ENCODE measurements at places on chromosomes 7 and 10.
A peak's percentile ranks its signal among the peaks of the same experiment; 100 is the strongest.

DNA sequence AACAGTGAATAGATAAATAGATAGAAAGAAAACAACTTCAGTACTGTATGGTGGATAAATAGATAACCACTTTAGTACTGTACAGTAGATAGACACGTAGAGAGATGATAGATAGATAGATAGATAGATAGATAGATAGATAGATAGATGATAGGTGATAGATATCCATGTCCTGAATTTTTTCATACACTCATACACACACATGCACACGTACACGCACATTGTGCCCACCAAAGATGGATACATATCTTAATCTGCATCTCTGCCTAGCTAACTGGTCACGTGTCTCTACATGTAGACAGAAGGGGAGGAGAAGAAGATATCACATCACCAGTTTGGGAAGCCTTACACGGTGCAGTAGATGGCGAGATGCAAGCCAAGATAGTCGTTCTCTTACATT is 99.2 kb downstream of the ARID5B start:
- no peak for DNase-seq

DNA sequence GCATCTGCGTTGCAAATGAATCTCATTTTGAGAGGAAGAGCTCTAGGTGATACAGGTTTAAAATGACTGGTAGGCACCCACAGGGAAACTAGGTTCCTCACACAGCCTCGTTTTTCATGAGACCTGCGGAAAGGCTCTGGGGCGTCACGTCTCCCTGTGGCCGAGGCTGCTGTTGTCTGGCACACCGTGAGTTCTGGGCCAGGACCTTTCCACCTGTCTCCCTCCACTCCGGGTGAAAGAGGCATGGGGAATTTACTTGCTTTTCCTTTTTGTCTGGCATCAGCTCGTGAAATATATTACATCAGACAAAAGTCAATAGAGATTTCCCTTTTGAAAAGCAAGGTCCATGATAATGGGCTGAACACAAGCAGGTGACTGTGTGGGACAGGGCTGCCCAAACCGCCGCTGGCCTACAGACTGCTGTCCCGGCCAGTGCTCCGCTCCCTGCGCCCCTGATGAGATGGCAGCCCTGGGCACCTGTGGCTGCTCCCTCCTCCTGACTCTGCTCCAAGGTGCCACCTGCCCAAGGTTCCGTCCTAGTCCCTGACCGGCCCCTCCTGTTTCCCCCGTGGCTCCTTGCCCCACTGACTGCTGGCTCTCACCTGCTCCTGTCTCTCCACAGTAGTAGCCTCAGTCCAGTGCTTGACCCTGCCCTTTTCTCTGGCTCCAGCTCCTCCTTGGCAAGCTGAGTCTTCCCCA is 109.6 kb downstream of the NKX6-2 start:
- DNase-seq = no peak

- no peak for DNase-seq
These were observed 185.4 kb downstream of the JCAD start for GRCh38 chr10:29873941-29874484.

DNA sequence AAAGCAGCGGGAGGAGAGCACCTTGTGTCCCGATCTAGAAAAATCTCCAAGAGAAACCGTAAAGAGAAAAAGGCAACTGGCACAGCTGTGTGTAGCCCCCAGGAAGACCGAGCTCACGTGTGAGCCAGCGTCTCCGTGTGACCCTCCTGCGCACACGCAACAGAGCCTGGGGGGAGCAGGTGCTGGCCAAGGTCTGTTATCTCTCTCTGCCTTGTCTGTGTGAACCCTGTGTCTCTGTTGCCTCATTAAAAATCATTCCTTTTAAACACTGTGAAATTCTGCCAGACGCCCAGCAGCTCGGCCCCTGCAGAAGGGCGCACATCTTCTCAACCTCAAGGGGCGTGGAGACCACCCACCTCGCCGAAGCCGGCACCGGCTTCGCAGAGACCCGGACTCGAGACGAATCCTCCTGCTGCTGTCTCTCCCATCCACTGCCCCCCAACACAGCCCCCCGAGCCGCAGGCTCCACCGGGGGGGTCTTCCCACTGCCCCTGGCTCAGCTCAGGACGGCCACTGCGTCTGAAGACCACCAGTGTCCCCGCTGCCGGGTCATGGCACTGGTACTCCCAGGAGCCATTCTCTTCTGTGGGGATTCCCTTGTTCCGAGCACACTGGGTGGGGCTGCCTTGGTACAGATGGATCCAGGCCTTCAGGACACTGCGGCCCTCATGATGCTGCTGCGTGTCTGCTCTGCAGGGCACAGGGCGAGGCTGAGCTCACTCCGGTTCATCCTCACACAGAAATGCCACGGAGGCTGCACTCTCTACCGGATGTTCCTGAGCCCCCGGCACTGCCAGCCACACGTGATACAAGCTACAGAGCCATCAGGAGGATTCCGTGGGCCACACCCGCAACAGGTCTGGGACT is 94.3 kb upstream of the DNAAF5 start:
- no peak for DNase-seq

DNA sequence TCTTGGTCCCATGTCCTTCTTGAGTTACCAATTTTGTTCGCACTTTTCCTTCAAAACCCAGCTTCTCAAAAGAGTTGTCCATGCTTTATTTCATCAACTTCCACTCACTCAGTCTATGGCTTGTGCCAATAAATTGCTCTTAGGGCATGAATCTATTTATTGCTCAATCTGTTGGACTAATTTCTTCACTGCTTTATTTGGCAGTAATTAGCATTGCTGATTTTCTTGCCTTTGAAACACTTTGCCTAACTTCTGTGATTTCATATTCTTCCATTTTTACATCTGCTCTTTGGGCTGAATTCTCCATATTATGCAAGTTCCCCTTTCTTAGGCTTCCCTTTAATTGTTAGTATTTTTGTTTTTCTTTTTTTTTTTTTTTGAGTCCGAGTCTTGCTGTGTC is 16.8 kb downstream of the DLD start:
- no peak for DNase-seq

- no peak for DNase-seq
These were observed 169.4 kb upstream of the EEPD1 start for GRCh38 chr7:35983626-35984025.

DNA sequence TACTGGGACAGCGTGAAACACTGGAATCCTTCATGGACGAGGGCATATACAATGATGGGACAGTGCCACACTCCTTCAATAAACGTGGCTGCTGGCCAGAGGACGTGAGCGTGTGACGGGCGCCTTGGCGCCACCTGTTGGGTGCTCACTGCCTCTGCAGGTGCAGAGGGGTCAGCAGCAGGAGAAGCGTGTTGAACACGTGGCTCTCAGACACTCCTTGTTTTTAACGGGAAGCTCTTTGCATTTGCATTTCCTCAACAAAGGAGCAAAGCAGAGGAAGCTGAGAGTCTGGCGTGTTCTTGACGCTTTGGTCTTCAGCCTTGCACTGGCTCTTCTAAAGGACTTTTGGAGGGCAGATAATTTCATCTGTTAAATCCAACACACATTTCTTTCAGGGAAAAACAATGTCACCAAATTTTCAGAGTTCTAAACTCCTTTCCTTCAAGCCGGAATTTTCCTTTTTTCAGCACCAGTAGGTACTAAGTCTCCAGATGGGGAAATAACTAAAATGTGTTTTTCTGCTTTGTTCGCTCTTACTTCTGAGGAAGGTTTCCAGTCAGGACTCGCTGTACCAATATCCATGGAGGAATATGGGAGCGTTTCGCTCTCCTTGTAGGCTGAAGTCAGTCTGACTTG is 2.9 kb upstream of the GET4 start:
- DNase-seq = no peak

GRCh38 chr10:90741926-90742565 is 115.8 kb downstream of the HTR7 start:
- DNase-seq = no peak

DNA sequence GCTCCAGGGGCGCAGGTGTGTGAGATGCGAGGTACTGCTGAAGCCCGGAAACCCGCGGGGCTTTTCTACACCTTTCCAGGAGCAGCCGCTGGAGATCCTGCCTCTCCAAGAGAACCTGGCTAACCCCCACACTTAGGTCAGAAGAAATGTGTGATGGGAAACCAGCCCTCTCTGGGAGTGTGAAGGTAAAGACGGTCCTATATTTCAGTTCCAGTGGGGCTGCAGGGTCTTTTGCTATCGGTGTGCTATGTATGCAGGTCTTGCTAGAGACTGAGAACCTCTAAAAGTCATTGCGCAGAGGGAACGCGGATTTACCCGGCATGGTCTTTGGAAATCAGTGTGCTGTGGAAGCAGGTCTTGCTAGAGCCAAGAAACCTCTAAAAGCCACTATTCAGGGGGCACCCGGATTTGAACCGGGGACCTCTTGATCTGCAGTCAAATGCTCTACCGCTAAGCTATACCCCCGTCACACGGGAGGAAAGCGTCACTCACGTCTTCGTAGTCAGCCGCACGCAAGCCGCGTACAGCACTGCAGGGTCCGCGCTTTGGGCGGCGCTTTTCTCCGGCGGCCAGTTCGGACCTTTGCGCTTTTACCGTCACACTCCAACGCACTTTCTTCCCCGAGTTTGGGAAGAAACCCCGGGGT is 46.0 kb downstream of the ZNF777 start:
- no peak for DNase-seq

DNA sequence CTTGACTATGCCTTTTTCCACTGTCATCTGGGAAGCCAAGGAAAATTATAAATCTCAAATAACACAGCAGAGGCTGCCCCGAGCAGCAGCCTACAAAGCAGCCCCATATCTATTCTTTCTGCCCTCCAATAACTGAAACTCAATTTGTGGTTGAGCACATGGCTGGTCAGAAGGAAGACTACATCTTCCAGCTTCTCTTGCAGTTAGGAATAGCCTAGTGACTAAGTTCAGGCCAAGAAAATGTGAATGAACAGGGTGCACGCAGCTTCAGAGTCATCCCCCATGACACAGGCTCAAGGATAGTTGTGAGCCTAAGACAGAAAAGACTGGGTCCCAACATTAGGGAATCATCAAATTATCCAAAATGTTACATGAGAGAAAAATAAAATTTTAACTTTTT is 42.3 kb downstream of the CHCHD3 start:
- DNase-seq = no peak

DNA sequence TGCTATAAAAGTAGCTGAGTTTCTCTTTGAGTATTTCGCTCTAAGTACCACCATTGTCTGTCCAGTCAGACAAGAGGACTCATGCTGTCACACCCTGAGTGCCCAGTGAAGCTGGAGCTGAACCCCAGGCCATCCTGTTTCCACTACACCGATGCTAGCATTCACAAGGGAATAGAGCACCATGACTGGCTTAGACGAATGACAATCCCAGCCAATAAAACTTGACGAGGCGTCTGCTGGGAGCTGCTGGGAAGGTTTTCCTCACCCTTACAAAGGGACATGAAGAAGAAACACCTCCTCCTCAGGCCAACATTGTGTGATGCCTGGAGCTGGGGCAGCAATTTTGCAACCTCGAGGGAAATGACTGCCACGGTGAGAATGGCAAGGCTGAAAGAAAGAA is 17.5 kb upstream of the SLIT1 start:
- no peak for DNase-seq

DNA sequence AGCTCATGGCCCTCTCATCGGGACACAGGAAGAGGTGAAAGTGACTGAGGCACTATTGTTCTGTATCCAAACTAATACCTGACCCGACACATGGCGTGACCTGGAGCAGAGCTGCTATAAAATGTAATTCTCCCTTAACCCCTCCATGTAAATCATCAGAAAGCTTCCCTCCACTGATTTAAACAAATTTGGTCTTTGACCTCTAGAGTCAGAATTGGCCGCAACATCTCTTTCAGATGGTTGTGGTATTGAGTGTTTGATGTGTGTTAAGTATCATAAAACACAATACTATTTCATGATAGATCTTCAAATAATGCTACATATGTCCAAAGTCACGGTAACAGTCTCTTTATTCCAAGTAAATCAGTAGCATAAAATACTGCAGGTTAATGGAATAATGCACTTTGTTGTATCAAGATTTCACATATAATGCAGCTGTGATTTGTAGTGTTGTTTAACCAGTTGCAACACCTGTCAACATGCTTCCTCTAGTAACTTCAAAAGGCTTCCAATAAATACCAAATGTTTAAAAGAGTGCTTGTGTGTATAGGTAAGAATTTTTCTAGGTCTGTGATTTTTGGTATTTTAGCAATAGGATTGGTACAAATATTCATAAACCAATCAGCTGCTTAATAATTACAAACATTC is 144.3 kb downstream of the AGMO start:
- DNase-seq = no peak

GRCh38 chr7:141165521-141165920 is 91.7 kb downstream of the TMEM178B start:
- DNase-seq = no peak

- peak; percentile 60 for DNase-seq
These were observed 96.8 kb downstream of the COL28A1 start for GRCh38 chr7:7438851-7439250.

DNA sequence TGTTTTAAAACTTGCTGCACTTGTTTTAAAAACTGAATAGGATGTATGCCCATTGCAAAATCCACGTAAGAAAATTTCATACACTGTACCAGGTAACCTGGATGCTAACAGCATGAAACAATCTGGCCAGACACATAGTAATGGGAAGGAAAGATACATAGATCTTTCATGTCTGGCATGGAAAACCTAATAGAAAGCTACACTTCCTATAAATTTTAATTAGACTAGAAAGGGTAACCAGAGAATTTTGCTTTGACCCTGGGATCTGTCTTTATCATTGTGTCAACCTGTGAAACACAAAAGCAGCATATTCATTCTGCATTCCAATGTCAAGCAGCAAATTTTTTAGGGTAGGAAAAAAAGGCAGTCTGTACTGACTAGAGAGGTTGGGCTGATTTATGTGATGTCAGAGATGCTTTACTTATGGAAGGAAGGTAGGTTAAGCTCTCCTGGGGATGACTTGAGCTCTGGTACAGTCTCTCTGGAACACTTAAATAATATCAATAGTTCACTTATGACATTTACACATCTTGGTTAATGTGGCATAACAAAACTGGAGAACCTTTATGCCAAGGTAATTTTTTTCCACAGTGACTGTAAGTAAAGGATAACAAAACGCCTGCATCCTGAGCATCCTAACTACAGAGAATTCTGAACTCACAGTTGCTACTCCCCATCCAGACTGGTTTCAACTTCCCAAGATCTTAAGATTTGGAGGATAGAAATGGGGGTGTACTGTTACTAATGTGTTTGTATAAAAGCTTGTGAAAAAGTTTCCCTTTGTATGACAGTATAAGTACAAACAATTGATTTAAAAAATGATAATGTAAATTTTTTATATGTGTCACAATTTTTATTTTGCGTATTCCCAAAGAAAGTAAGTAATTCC is 44.7 kb downstream of the DOCK4 start:
- DNase-seq = no peak

DNA sequence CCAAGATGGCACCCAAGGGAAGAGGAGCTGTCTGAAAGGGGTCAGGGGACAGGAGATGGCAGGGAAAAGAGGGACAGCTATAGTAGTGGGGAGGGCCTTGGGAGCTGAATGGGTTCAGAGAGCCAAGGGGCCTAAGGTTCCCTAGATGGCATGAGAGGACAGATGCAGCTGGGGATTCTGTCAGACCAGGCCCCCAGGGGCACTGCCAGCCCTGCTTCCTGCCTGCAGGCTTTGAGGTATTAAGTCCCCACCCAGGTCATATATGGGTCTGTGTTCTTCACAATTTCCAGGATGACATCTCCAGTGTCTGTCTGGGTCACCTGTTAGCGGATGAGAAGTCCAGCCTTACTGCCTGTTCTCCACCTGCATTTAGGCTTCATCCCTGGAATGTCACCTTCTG is 56.7 kb downstream of the NEURL1 start:
- no peak for DNase-seq

- no peak for DNase-seq
These were observed 649 bp downstream of the SCD start for GRCh38 chr10:100347568-100348195.

- no peak for DNase-seq
These were observed 44.2 kb downstream of the PPIF start for GRCh38 chr10:79391231-79392019.

Measured in GOT3 (cell line).